ENCODE measurements at places on chromosomes 4 and X.

GRCh38 chr4:15784959-15785634 is 7.0 kb downstream of the CD38 start:
- DNase-seq = no peak

- peak; percentile 54 for DNase-seq
Observed at GRCh38 chr4:181143250-181143854, 1099.8 kb upstream of the TENM3 start.

DNA sequence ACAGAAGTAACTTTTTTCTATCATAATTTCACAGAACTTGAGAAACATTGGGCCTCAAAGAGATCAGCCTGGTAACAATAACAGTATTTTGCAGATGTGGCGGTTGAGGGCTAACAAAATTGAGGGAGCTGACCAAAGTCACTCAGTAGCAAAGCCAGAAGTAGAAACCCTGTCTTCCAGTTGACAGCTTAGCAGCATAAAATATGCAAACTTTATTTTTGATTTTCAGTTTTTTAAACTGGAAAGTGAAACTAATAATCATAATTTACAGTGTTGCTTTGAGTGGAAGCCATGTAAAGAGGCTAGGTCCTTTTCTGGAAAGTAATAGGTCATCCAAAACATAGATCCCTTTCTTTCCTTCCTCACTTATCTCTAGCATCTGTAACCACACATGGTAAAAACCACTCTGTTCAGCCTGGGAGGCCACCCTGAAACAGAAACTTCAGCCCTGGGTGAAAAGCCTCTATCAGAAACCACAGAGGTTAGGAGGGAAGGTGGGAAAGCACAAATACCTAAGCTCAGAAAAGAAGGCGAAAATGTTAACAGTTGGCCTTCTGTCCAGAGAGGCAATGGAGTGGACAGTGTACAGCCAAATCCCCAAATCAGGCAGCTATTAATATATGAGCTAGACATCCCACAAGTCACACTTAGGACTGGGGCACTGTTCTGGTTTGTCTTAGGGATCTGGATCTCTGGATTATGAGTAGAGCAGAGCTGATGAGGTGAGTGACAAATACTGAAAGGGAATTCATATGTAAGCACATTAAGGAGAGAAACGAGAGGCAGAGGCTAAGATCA is 61.1 kb upstream of the ARSJ start:
- DNase-seq = no peak

DNA sequence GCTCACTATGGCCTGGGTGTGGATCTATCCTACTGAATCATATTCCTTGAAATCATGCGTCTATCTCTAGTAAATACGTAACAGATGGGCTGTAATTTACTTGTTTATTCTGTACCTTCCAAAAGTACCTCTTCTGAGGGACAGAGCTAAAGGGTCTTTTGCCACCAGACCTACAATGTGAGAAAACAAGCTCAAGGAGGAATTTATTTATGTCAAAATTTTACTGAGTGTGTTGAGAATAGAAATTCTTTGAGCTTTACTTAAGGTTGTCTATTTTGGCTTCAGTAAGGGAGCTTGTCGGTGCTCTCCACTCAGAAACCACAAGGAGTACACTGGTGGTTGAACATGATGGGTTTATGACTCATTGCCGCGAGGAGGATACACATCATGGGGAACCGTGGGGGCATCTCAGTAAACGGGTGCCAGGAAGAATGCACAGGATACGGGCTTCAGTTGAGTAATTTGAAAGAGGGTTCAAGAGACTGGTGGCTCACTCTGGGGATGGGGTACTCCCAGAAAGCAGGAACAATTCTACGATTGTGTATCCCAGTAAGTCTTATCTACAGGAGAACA is 3.0 kb downstream of the ANK2 start:
- peak; percentile 90 for DNase-seq

DNA sequence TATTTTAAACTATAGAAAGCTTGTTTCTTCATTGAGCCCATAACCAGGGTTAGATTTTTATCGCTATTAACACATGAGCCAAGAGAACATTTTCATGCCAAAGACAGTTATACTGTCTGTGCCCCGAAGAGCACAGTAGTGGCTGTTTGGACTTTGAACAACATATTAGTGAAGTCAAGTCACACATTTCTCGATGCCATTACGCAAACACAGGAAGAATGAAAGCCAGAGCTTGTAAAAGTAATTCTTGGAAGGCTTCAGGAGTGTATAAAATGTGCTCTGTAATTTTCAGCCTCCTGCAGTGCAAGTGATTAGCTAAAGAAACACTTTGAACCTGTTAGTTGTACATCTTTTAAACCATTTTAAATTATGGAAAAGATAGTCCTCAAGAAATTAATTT is 590.7 kb upstream of the PITX2 start:
- DNase-seq = peak; percentile 3
